ENCODE measurements at places on chromosomes 4 and X.

DNA sequence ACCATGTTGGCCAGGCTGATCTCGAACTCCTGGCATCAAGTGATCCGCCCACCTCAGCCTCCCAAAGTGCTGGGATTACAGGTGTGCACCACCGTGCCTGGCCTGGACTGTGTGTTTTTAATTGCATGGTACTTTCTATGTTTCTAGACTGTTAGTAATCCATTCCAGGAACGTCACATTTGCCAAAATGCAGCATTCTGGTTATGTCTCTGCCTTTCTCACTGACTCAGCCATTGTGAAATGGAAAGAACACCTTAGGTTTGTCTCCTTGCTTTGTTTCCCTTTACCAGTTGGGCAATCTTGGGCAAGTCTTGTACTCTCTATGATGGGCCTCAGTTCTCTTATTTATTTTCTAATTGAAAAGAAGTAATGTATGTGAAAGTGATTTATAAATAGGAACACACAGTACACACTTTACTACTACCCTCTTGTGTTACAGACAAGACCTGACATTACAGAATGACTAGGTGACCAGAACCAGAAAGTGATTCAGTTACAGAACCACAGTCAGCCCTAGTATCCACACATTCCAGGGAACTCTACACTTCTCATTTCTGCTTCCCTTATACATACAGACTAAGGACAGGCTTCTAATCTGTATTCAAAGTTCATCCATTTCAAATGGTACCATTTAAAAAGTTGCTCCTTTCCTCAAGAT lies 187.1 kb downstream of the MGST2 start:
- DNase-seq = no peak

GRCh38 chr4:83644677-83645659 lies 109.1 kb downstream of the GPAT3 start:
- peak; percentile 68 for DNase-seq

DNA sequence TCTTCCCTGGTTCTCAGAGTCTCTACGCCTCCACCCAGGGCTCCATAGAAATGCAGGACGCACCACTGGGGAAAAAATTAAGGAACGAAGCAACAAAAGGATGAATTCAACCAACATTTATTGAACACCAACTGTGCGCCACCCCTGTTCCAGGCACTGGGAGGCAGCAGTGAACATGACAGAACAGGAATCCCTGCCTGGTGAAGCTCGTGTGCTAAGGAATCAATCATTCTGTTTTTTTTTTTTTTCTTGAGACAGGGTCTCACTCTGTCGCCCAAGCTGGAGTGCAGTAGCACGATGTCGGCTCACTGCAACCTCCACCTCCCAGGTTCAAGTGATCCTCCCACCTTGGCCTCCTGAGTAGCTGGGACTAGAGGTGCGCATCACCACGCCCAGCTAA lies 1.9 kb upstream of the FTSJ1 start:
- DNase-seq = no peak

- DNase-seq = no peak
Measured at GRCh38 chr4:10240691-10241090, 124.1 kb upstream of the WDR1 start.

DNA sequence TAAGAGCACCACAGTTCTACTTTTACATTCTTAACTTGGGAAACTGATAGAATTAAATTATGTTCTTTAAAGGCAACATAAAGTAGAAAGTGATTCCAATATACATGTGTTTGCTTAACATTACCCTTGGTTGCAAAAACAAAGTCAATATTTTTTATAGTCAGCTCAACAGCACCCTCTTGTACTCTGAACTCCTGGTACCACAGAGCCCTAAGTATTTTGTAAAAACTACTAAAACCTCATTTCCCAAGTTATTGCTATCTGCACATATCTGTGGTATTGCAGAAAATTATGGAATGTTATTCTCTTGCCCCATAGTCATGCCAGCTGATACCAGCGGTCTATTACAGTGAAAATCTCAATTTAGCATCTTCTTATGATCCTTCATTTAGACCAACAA lies 2.9 kb downstream of the KIF4A start:
- DNase-seq = no peak
